ENCODE measurements at places on chromosomes 1 and 21. TPM values are rescaled to one million over a fixed set of nuclear protein-coding genes. Genes with fewer than 3 reads are reported as not detected.

Gene SPRR4
- total RNA-seq, result not detected

Gene HSD3B2
- not detected for total RNA-seq

Gene AKR7A3
- total RNA-seq, result 0.84 TPM

Gene RGSL1
- total RNA-seq, result not detected

Gene CDK11A
- total RNA-seq, result 53.4 TPM

Data from gastroesophageal sphincter (tissue), 4 donors.